Sigmoid colon (tissue), 7 donors: ENCODE measurements at places on chromosomes 12 and 14. TPM values are rescaled to one million over a fixed set of nuclear protein-coding genes. Genes with fewer than 3 reads are reported as not detected.

The RNU7-1 gene
- total RNA-seq, result not detected

GRCh38 chr14:23356662-23357061 lies 4.0 kb upstream of the SLC22A17 start:
- H3K27ac ChIP-seq, result no peak overlapping the region
- no peaks in the 10 kb centered on the region for H3K4me1 ChIP-seq
- peaks cover 3% of the 10 kb centered on the region for H3K27me3 ChIP-seq
- H3K4me3 ChIP-seq, result no peak overlapping the region
- no peak for DNase-seq

GRCh38 chr14:68476212-68477109 lies 316.4 kb downstream of the ZFP36L1 start:
- H3K27me3 ChIP-seq, result no peaks in the 10 kb centered on the region
- DNase-seq, result peak; percentile 89

DNA sequence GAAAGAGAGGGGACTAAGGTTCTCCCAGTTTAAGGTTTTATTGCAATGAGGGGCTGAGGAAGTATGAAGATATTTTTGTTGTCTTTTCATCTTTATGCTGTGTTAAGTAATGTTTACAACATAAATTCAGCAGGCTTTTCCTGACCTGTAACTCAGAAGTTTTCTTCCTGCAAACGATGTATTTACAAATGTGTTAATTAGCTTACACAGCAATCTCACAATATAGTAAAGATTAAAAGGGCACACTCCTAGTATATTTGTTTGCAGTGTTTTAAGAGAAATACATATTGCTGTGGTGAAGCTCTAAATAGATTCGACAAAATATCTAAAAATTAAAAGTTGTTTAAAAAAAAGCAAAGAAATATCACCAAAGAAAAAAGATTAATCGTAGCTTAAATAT lies 55.7 kb downstream of the OR11H12 start:
- no peak overlapping the region for H3K4me3 ChIP-seq
- H3K27me3 ChIP-seq, result no peaks in the 10 kb centered on the region

The HOXC4 gene
- total RNA-seq, result 0.71 TPM

The STYK1 gene
- 0.16 TPM for total RNA-seq

- H3K27ac ChIP-seq, result no peak overlapping the region
- H3K4me1 ChIP-seq, result no peaks in the 10 kb centered on the region
- no peak overlapping the region for H3K4me3 ChIP-seq
- no peaks in the 10 kb centered on the region for H3K36me3 ChIP-seq
These were observed 750.2 kb downstream of the TMEM121 start for GRCh38 chr14:106276326-106277267.

GRCh38 chr12:45670346-45671065 lies 59.0 kb upstream of the ARID2 start:
- H3K36me3 ChIP-seq, result no peaks in the 10 kb centered on the region
- H3K27me3 ChIP-seq, result no peaks in the 10 kb centered on the region
- H3K27ac ChIP-seq, result peak overlapping the region; percentile 43
- DNase-seq, result no peak
- H3K4me1 ChIP-seq, result peaks cover 32% of the 10 kb centered on the region

GRCh38 chr12:54624315-54625279 lies 10.1 kb downstream of the LACRT start:
- no peak for DNase-seq
- H3K4me3 ChIP-seq, result no peak overlapping the region
- H3K27me3 ChIP-seq, result no peaks in the 10 kb centered on the region
- no peaks in the 10 kb centered on the region for H3K4me1 ChIP-seq
- no peaks in the 10 kb centered on the region for H3K36me3 ChIP-seq

DNA sequence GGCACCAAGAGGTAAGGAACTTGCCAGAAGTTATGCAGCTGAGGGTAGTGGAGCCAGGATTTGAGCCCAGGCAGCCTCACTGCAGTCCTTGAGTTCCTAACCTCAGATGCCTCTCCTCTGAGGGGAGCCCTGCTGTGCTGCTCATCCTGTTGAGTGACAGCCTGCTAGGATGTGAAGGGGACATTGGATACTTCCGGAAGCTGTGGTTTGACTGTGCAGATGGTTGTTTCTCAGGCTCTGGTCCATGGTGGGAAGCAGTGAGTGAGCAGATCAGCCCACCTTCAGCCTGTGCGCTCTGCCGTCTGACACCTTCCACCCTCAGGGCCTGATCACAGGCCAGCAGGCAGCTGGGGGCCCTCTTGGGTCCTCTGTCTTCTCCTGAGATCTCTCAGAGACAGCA lies 253.2 kb downstream of the CACNA1C start:
- no peaks in the 10 kb centered on the region for H3K36me3 ChIP-seq
- no peak overlapping the region for H3K4me3 ChIP-seq
- DNase-seq, result no peak
- H3K4me1 ChIP-seq, result peaks cover 94% of the 10 kb centered on the region
- H3K27ac ChIP-seq, result peak overlapping the region; percentile 81

The FSCB gene
- not detected for total RNA-seq

GRCh38 chr14:24051176-24051788 lies 527 bp upstream of the CARMIL3 start:
- H3K27ac ChIP-seq, result peak overlapping the region; percentile 72
- peaks cover 16% of the 10 kb centered on the region for H3K4me1 ChIP-seq
- no peaks in the 10 kb centered on the region for H3K36me3 ChIP-seq
- no peaks in the 10 kb centered on the region for H3K27me3 ChIP-seq

DNA sequence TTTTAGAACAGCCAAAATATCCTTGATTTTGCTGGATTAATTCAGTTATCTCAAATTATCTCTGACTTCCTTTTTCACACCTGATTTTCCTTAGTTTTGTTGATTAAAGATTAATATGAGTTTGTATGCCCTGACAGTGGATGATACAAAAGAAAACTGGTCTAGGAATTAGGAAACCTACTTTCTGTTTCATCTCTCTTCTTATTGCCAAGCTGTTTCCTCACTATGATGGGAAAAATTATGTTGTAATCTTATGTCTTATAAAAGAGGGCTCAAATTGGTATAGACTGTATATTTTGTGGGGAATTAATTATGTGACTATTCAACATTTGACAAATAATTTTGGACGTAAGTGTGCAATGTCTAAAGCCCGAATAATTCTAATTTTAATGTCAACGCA lies 271.6 kb downstream of the FBXL14 start:
- no peaks in the 10 kb centered on the region for H3K27me3 ChIP-seq
- DNase-seq, result no peak
- peaks cover 21% of the 10 kb centered on the region for H3K4me1 ChIP-seq

DNA sequence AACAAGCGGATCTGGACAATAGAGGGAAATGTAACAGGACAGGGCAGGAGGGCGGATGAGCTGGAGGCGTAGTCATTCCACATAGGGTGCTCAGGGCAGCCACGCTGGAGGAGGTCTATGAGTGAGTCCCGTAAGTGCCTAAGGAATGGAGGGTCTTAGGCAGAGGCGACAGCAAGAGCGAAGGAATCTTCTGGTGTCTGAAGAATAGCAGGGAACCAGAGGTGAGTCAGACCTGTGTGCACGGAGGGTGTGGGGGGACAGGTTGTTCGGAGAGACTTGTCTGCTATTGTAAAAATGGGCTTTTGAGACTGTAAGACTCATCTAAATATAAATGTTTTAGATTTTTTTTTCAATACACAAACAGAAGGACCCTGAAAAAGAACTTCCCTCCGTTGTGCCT lies 70.6 kb downstream of the SETD3 start:
- H3K4me1 ChIP-seq, result no peaks in the 10 kb centered on the region
- no peaks in the 10 kb centered on the region for H3K27me3 ChIP-seq
- no peak overlapping the region for H3K4me3 ChIP-seq
- no peak overlapping the region for H3K27ac ChIP-seq

The GNB3 gene
- 8.9 TPM for total RNA-seq

The ABCD2 gene
- total RNA-seq, result 0.68 TPM

DNA sequence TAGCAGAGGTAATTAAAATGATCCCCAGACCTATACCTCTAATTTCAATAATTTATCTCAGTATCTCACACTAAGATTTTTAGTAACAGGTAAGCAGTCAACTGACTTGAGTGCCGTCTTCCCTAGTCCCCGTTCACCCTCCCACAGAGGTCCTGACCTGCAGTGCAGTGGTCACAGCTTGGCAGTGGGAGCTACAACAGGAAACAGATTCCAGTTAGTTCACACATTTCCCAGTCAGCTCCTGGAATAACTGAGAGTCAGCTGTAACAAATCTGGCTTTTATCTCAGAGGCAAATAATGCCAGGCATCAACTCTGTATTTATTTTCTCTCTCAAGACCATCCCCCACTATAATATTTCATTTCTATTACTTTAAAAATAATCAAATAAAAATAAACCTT lies 308.2 kb downstream of the ATP23 start:
- no peaks in the 10 kb centered on the region for H3K4me1 ChIP-seq
- no peak overlapping the region for H3K27ac ChIP-seq
- H3K27me3 ChIP-seq, result no peaks in the 10 kb centered on the region
- H3K4me3 ChIP-seq, result no peak overlapping the region
- H3K36me3 ChIP-seq, result no peaks in the 10 kb centered on the region

DNA sequence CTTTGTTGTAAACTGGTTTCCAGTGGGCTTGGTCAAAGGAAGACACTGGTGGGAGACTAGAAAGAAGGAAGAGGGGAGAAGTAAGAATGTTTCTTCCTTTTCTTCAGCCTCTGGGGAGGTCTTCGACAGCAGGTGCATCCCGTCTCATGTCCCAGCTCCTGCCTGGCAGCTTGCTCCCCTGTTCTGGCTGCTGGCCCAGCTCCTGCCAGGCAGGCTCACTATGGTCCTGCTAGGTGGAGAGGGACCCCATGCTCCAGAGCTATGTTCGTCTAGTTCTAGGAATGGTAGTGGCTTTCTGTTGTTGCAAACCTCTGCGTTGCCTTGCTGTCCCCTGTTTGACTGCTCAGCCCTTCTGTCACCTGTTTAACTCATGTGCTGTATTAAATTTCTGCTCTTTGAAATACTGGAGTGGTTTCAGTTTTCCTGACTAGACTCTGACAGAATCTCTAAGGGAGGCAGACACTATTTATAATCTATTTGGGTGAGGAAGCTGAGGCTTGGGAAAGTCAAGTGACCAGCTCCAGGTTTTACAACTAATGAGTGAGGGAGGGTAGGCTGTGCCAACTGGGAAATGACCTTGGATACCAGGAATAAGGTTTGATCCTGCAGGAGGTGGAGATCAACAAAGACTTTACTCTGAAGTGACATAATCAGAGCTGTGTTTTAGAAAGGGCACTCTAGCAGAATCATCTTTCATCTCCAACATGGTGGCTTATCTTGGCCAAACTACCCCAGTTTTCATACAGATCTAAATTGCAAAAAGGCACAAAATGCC lies 94.7 kb upstream of the DDHD1 start:
- no peak overlapping the region for H3K27ac ChIP-seq
- H3K4me3 ChIP-seq, result no peak overlapping the region
- H3K27me3 ChIP-seq, result no peaks in the 10 kb centered on the region
- no peak for DNase-seq

DNA sequence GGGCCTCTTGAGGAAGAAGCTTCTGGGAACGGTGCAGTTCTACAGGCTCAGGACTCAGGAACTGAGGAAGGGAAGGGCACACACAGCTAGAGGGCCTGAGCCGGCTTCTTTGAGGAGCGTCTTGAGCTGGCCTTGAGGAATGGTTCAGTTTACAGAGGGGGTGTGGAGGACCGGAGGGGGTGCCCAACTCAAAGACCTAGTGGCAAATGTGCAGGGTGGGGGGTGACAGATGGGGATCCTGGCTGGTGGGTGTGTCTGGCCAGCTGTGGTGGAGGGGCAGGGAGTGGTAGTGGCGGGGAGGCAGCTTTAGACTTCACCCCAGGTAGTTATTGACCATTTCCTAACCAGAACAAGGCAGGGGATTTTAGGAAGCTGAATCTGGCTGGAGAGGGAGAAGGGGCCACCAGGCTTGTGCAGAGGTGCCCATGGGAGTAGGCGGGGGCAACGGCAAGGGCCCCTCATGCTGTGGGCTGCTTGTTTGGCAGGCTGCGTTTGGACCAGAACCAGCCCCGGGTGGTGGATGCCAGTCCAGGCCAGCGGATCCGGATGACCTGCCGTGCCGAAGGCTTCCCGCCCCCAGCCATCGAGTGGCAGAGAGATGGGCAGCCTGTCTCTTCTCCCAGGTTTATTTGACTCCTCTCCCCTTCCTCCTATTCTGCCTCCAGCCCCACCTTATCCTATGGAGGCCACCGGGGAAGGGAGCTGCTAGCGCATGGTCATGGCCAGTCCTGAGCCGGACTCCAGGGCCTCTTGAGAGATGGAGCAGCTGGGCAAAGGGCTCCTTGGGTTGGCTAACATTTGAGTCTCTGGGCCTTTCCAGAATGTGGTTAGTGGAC lies 27.8 kb downstream of the PAPLN start:
- H3K27me3 ChIP-seq, result no peaks in the 10 kb centered on the region
- no peak overlapping the region for H3K4me3 ChIP-seq
- no peaks in the 10 kb centered on the region for H3K36me3 ChIP-seq
- peaks cover 9% of the 10 kb centered on the region for H3K4me1 ChIP-seq
- H3K27ac ChIP-seq, result no peak overlapping the region
- DNase-seq, result no peak

- no peaks in the 10 kb centered on the region for H3K36me3 ChIP-seq
- H3K27me3 ChIP-seq, result peaks cover 52% of the 10 kb centered on the region
- no peak for DNase-seq
- H3K27ac ChIP-seq, result no peak overlapping the region
- no peak overlapping the region for H3K4me3 ChIP-seq
- no peaks in the 10 kb centered on the region for H3K4me1 ChIP-seq
These were observed 203.8 kb downstream of the RBM19 start for GRCh38 chr12:113762155-113762881.

GRCh38 chr12:100414739-100415138 lies 57.9 kb downstream of the SLC17A8 start:
- no peak overlapping the region for H3K27ac ChIP-seq
- H3K36me3 ChIP-seq, result no peaks in the 10 kb centered on the region
- no peak overlapping the region for H3K4me3 ChIP-seq
- no peaks in the 10 kb centered on the region for H3K27me3 ChIP-seq
- DNase-seq, result no peak

GRCh38 chr12:81874586-81874985 lies 115.4 kb upstream of the PPFIA2 start:
- no peaks in the 10 kb centered on the region for H3K36me3 ChIP-seq
- no peak overlapping the region for H3K27ac ChIP-seq
- DNase-seq, result no peak

The LRTM2 gene
- not detected for total RNA-seq

DNA sequence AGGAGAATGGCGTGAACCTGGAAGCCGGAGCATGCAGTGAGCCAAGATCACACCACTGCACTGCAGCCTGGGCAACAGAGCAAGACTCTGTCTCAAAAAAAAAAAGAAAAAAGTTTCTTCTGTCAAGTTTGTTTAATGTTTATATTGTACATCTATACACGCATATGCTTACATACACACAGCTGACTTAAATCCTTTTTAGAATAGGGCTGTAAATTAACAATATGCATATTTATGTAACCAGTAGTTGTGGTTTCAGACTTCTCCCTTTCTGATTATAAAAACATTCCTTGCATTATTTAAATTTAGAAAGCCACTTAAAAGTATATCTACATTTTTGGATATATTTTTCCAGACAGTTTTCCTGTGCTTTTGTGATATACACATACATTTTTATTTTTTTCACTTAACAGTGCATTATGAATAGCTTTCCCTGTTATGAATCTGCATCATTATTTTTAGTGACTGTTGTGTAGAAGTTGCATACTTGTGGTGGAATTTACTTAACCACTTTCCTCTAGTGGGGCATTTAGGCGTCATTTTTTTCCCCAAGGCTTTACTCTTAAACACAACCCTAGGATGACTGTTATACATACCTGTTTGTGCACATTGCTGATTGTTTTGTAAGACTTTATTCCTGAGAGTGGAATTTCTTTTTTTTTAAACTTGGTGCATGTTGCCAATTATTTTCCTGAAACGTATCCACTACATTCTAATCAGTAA lies 29.4 kb downstream of the POLR3B start:
- H3K36me3 ChIP-seq, result no peaks in the 10 kb centered on the region
- no peak overlapping the region for H3K4me3 ChIP-seq
- H3K4me1 ChIP-seq, result no peaks in the 10 kb centered on the region
- H3K27ac ChIP-seq, result no peak overlapping the region

The PRB2 gene
- not detected for total RNA-seq
